Sigmoid colon (tissue), 7 donors: ENCODE measurements at places on chromosomes 16 and 17. TPM values are rescaled to one million over a fixed set of nuclear protein-coding genes. Genes with fewer than 3 reads are reported as not detected.

DNA sequence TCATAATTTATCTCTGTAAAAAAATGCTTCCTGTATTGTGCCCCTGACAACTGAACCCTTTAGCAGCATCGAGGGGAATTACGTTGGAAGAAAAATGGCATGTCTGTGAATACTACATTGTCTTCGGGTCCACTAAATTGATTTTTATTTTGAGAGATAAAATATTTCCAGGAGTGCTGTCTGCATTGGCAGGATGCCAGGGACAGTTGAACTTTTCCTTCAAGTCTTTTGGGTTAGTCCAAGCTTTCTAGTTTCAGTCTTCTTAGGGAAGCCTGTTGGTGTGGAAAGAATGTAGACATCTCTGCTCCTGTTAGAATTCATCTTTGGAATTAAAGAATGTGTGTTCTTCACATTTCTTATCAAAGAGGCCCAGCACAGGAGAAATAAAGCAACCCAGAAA lies 557.9 kb downstream of the TMEM114 start:
- H3K4me3 ChIP-seq = no peak overlapping the region
- no peaks in the 10 kb centered on the region for H3K36me3 ChIP-seq
- H3K27me3 ChIP-seq = no peaks in the 10 kb centered on the region
- H3K27ac ChIP-seq = no peak overlapping the region
- DNase-seq = no peak
- H3K4me1 ChIP-seq = no peaks in the 10 kb centered on the region

DNA sequence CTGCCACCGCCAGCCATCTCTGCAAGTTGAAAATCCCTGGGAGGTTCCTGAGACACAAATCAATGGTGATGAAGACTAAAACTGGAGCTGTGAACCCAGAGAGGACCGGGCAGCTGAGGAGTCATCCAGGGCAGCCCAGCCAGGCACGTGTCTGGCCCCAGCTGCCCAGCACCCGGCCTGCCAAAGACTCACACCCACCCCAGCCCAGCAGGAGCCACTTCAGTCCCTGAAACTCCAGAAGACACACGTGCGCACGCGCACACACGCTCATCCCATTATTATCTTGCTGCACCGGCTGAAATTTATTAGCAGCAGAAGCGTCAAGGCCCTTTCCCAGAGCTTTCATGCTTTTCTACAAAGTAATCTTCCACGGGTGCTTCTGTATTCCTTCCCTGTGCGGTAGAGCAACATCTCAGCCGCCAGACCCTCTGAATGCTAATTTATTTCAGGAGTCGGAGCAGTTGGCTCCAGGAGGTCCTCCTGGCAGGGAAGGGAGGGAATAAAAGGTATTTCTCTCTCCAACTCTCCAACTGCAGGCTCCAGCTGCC lies 59.8 kb upstream of the RBFOX3 start:
- no peaks in the 10 kb centered on the region for H3K36me3 ChIP-seq
- DNase-seq = peak; percentile 73
- peaks cover 23% of the 10 kb centered on the region for H3K4me1 ChIP-seq
- no peaks in the 10 kb centered on the region for H3K27me3 ChIP-seq
- peak overlapping the region; percentile 43 for H3K27ac ChIP-seq

GRCh38 chr16:17921357-17921978 lies 415.1 kb downstream of the NPIPA8 start:
- no peak for DNase-seq
- no peaks in the 10 kb centered on the region for H3K36me3 ChIP-seq
- no peak overlapping the region for H3K27ac ChIP-seq
- no peaks in the 10 kb centered on the region for H3K27me3 ChIP-seq
- H3K4me3 ChIP-seq = no peak overlapping the region
- H3K4me1 ChIP-seq = no peaks in the 10 kb centered on the region

DNA sequence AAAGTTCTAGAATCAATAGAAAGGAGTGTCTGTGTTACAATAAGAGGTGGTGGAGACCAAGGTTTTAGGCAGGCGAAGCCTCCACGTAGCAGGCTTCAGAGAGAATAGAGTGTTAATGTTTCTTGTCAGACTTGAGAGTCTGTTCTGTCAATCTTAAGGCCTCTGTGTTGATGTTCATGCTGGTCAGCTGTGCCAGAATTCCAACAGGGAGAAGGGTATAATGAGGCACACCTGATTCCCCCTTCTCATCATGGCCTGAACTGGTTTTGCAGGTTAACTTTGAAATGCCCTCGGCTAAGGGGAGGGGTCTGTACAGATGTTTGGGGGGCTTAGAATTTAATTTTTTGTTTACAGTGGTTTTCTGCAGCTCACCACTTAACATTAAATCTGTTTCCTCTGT lies 46.0 kb downstream of the RNF112 start:
- no peaks in the 10 kb centered on the region for H3K4me1 ChIP-seq
- no peak overlapping the region for H3K27ac ChIP-seq
- no peak for DNase-seq
- no peaks in the 10 kb centered on the region for H3K36me3 ChIP-seq
- H3K27me3 ChIP-seq = no peaks in the 10 kb centered on the region

DNA sequence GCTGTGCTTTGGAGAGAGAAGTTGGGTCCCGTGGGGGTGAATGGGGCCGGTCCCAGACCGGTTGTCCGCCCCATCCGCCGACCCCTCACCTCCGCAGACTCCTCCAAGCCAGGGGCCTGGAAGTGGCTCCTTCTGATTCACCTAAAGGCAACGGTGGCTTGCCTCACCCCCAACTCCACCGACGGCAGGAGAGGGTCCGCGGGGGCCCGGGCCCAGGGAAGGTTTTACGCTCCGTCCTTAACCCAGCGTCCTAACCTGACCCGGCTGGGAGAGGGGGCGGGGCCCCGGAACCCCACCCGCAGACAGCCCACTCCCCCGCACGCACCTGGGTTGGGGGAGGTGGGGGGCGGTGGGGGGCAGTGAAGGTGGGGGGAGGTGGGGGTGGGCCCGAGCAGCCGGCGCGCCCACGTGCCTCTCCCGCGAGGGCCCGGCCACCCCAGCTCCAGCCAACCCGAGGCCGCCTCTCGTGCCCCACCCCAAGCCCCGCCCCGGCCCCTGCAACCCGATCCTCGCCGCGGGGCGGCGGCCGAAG lies 12.7 kb upstream of the CD300A start:
- peak overlapping the region; percentile 72 for H3K27ac ChIP-seq
- H3K4me3 ChIP-seq = peak overlapping the region; percentile 49
- H3K27me3 ChIP-seq = no peaks in the 10 kb centered on the region
- no peak for DNase-seq
- H3K4me1 ChIP-seq = peaks cover 28% of the 10 kb centered on the region

DNA sequence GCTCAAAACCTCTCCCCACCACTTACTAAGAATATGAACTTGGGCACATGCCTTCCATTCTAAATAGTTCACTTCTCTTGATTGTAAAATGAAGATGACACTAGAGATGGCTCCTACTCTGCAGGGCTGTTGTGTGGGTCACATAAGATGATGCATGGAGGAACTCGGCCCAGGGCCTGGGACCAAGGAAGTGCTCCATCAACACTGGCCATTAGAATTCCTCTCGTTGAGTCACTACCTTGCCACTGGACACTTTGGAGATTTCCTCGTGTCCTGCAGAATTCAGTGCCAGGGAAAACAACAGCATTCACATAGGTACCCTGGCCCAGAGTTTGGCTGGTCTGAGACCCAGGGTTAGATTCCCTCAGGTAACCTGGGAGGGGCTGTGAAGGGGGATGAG lies 18.6 kb downstream of the HNF1B start:
- no peaks in the 10 kb centered on the region for H3K4me1 ChIP-seq
- no peaks in the 10 kb centered on the region for H3K36me3 ChIP-seq
- no peak overlapping the region for H3K27ac ChIP-seq
- no peak for DNase-seq
- no peak overlapping the region for H3K4me3 ChIP-seq

- H3K4me1 ChIP-seq = peaks cover 26% of the 10 kb centered on the region
- no peak for DNase-seq
- H3K4me3 ChIP-seq = no peak overlapping the region
- H3K27me3 ChIP-seq = no peaks in the 10 kb centered on the region
- peak overlapping the region; percentile 74 for H3K27ac ChIP-seq
- H3K36me3 ChIP-seq = no peaks in the 10 kb centered on the region
These were observed 74.4 kb downstream of the WSB1 start for GRCh38 chr17:27368151-27368795.

GRCh38 chr16:84995663-84996062 lies 15.7 kb downstream of the ZDHHC7 start:
- no peak for DNase-seq
- H3K4me1 ChIP-seq = peaks cover 74% of the 10 kb centered on the region
- H3K4me3 ChIP-seq = no peak overlapping the region

DNA sequence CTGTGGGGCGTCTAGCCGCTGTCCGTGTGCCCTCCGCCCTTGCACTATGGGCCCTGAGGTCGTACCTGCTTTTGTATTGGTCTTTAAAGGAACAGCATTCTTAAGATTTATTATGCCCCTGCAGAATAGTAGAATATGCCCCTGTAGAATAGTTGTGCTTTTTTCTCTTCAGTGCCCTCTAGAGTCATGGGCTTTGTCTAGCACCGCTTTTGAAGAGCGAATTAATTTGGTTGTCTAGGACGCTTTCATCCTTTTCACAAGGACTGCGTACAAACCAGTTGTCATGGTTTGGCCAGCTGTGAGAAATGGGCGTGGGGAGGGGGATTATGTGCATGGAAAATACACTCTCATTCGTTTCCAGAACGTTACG lies 621 bp downstream of the CEP95 start:
- DNase-seq = no peak
- H3K27me3 ChIP-seq = no peaks in the 10 kb centered on the region
- peak overlapping the region; percentile 81 for H3K4me3 ChIP-seq
- H3K4me1 ChIP-seq = peaks cover 44% of the 10 kb centered on the region
- H3K27ac ChIP-seq = peak overlapping the region; percentile 98

ADAD2 gene
- not detected for total RNA-seq

AHSP gene
- not detected for total RNA-seq

- H3K27ac ChIP-seq = no peak overlapping the region
- H3K27me3 ChIP-seq = no peaks in the 10 kb centered on the region
- no peak for DNase-seq
- no peaks in the 10 kb centered on the region for H3K4me1 ChIP-seq
- peaks cover 21% of the 10 kb centered on the region for H3K36me3 ChIP-seq
These were observed 45.8 kb upstream of the CACNG5 start for GRCh38 chr17:66789093-66789492.

GRCh38 chr17:64223931-64224629 lies 39.0 kb downstream of the TEX2 start:
- no peaks in the 10 kb centered on the region for H3K4me1 ChIP-seq
- no peak for DNase-seq
- H3K4me3 ChIP-seq = no peak overlapping the region

PPP1R27 gene
- total RNA-seq = not detected

DNA sequence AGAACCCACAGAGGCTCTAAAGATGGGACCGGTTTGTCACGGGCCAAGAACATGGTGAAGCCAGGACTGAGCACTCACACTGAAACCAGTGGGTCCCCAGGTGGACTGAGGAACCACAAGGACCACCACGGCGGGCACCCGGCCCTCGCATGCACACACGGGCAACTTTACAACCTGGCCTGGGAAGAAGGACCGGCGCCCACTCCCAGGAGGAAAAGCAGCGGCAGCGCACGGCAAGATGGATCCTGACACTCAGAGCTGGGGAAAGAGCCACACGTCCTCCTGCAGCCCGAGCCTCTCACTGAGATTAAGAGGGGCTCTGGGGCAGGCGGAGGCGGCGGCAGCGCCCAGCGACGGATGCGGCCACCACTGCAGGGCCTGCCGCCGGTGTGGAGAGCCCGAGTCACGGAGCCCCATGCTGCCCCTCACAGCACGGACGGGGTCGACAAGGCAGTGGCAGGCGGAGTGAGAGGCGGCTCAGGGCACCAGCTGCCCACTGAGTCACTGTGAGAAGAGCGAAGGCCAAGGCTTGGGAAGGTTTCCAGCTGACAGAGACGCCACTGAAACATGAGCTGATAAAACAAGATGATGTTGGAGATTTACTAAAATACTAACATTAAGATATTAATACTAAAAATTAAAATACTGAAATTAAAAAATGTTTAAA lies 118.3 kb downstream of the ANKRD11 start:
- no peak overlapping the region for H3K27ac ChIP-seq
- H3K27me3 ChIP-seq = no peaks in the 10 kb centered on the region
- H3K4me1 ChIP-seq = peaks cover 72% of the 10 kb centered on the region
- DNase-seq = no peak
- no peaks in the 10 kb centered on the region for H3K36me3 ChIP-seq

DNA sequence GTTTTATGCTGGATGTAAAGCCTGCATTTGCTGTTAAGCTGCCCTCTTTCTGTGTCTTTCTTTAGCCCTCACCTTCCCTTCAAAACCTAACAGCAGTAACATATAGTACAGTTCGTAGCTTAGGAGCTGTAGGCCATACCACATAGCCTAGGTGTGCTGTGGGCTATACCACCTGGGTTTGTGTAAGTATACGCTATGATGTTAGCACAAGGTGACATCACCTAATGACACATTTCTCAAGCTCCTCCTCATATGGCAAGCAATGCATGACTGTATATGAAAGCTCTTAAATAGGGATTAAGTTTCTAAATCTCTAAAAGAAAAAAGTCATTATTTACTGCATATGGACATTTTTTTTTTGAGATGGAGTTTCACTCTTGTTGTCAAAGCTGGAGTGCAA lies 57.8 kb upstream of the TMEM97 start:
- no peak overlapping the region for H3K27ac ChIP-seq
- peaks cover 6% of the 10 kb centered on the region for H3K27me3 ChIP-seq
- H3K36me3 ChIP-seq = no peaks in the 10 kb centered on the region
- no peaks in the 10 kb centered on the region for H3K4me1 ChIP-seq

GRCh38 chr16:10539793-10540192 lies 40.6 kb downstream of the EMP2 start:
- no peaks in the 10 kb centered on the region for H3K4me1 ChIP-seq
- H3K27ac ChIP-seq = no peak overlapping the region
- peaks cover 42% of the 10 kb centered on the region for H3K36me3 ChIP-seq
- no peak overlapping the region for H3K4me3 ChIP-seq
- DNase-seq = no peak
- no peaks in the 10 kb centered on the region for H3K27me3 ChIP-seq

GRCh38 chr17:78607038-78607437 lies 29.8 kb upstream of the DNAH17 start:
- peaks cover 31% of the 10 kb centered on the region for H3K4me1 ChIP-seq
- H3K27ac ChIP-seq = no peak overlapping the region
- no peak overlapping the region for H3K4me3 ChIP-seq
- no peaks in the 10 kb centered on the region for H3K36me3 ChIP-seq
- DNase-seq = no peak

- peaks cover 26% of the 10 kb centered on the region for H3K4me1 ChIP-seq
- no peaks in the 10 kb centered on the region for H3K27me3 ChIP-seq
- H3K27ac ChIP-seq = peak within 1 kb of the TSS; percentile 85
- H3K4me3 ChIP-seq = peak within 1 kb of the TSS; percentile 60
These were observed at the start of gene TMEM107 for GRCh38 chr17:8176197-8176940. TMEM107 (minus strand) TSS chr17:8176380; CDS start chr17:8176286, 94 bp downstream.

DNA sequence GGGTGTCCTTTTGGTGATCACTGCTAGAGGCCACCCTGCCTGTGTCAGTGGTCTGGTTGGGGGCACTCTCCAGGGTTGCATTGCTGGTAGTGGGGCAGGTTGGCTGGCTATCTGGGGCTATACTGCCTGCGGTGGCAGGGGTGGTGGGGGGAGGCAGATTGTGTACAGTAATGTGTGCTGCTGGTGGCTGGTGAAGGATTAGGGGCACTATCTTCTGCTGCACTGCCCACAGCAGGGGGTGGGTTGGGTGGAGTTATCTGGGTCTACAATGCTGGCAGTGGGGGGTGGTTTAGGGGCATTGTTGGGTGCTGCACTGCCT lies 204.0 kb upstream of the WSB1 start:
- no peaks in the 10 kb centered on the region for H3K36me3 ChIP-seq
- DNase-seq = no peak
- no peak overlapping the region for H3K4me3 ChIP-seq
- no peaks in the 10 kb centered on the region for H3K4me1 ChIP-seq

GRCh38 chr17:17685775-17686291 lies 4.6 kb downstream of the RAI1 start:
- H3K4me1 ChIP-seq = peaks cover 53% of the 10 kb centered on the region
- DNase-seq = no peak
- peak overlapping the region; percentile 99 for H3K27ac ChIP-seq
- no peaks in the 10 kb centered on the region for H3K27me3 ChIP-seq
- H3K4me3 ChIP-seq = no peak overlapping the region

UBN1 gene
- total RNA-seq = 16.4 TPM
